NCI-H187 treated with DMSO at 0.1 percent for 48 hours (cell line): ENCODE measurements at places on chromosomes 2 and 18.

DNA sequence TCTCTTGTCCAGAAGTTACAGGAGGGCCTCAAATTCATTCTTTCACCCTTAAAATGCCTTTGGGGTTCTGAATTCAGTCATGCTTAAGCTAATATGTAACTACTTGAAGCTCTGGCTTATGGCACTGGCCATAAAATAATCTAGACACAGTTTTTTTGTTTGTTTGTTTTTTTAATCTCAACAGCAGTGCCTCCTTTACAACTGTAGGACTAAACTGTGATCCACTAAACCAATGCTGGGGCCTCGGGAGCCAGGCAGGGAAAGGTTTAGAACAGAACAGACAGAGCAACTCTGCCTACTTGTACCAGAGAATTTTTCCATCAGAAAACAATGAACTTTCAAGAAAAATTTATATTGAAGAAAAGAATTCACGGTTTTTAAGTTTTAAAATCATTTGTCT lies 1.7 kb downstream of the STAM2 start:
- no peak for DNase-seq

DNA sequence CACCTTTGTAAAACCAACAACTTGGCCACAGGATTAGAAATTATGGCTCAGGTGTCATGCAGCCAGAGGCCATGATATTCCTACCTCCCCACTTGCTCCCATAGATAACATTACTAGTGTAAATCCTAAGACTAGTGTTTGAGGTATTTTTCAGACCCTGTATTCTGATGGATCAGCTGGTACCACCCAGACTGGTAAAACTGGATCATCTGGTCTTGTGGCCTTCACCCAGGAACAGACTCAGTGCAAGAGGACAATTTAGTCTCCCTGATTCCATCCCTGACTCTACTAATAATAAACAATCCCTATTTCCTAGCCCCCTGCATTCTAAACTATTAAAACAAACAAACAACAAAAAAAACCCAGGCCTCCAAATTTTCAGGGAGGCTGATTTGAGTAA lies 121.0 kb downstream of the ALPK2 start:
- DNase-seq, result no peak

DNA sequence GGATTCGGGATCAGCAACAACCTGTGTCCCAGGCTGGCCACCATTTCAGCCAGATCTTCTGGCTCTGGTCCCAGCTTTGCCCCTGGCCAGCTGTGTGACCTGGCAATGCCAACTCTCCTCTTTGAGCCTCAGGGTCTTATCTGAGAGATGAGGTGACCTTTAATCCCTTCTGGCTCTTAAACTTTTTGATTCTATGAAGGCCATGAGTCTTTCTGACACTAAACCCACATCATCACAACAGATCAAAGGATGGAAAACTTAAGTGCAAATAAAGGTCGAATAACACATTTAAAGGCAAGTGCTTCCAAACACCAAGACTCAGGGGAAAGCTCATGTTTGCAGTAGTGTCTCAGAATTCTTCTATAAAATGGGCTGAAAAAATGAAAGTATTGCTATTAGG lies 491.8 kb upstream of the NRP2 start:
- DNase-seq, result no peak

GRCh38 chr2:49643149-49643548 lies 488.8 kb upstream of the FSHR start:
- no peak for DNase-seq

GRCh38 chr2:44934983-44935728 lies 6.3 kb upstream of the SIX3 start:
- DNase-seq, result no peak

- DNase-seq, result no peak
These were observed 9.7 kb downstream of the E2F6 start for GRCh38 chr2:11456251-11456650.

DNA sequence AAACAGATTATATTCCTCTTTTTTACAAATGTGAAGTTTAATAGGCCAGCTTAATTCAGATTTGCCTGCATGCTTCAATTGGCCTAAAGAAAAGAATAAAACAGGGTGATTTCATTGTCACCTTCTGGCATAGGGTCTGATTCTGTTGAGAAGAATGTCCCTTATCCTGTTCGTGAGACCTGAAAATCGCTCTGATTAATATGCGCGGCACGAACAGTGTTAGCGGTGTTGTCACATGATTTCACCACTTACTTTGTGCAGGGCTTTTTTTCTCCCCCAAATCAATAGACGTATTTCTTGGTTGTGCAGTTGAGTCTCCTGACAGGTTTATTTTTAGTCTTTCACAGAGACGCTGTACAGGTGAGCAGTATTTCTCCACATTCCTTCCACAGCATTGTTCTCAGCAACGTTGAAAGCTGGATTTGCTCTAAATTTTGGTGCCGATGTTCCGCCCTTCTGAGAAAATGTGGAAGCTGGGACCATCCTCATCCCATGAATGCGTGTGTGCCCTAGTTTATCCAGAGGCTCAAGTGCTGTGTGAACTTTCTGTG lies 81.9 kb downstream of the ITGB1BP1 start:
- DNase-seq, result no peak

DNA sequence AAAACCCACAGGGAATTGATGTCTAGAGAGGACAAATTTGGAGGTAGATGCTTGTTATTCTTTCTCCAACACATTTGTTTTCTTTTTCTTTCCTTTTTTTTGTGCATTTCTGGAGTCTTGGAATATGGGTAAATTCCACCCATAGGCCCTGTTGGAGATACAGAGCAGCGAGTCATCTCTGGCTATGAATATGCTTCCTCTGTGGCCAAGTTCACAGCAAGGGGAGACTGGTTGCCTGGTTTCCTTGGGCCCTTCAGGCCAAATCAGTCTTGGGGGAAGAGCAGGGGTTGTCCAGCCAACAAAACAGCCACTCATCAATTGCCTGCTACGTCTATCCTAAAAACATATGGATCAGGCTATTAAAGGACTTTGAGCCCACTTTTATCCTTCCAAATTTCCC lies 27.5 kb downstream of the SP100 start:
- DNase-seq, result no peak

DNA sequence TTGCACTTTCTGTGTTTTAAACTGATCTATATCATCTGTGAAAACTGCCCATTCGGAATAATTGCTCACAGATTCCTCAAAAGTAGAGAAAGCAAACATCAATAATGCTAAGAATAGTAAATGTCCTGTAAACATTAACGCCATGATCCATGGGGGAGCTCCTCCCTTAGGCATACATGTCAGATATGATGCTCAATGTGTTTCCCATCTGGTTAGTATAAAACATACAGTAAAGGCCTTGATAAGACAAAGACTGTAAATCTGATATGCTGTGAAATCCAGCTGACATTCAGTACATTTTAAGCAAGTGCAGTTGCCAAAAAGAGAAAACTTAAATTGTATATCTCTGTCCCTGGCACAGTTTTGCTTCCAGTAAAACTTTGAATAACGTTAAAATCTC lies 2.1 kb downstream of the DSEL start:
- no peak for DNase-seq

GRCh38 chr2:236661061-236661761 lies 91.6 kb downstream of the ACKR3 start:
- no peak for DNase-seq

DNA sequence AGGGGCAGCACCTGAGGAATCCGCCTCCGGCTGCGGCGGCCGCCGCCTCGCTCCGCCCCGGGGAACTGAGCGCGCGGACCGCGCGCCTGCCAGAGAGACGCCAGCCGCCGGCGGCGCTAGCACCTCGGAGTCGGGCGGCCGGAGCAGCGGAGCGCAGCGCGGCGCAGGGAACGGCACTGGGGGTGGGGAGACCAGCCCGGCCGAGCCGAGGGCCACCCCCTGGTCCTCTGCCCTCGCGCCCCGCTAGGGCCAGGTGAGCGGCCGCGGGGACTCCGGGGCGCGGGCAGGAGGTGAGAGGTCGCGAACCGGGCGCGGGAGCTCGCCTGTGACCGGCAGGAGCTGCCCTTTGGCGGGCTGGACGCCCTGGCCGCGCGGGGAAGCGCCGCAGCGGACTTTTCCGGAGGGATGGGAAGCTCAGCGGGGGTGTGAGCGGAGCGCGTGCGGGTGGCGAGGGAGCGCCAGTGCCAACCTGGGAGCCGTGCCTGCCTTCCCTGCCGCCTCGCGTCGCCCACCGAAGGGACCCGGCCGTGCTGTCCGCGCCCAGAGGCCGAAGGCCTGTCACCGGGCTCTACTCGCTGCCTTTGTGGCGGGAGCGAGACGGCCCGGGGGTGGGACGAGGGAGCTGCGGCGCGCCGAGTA lies at the start of gene GREB1L:
Gene GREB1L, plus strand, starts transcription at position 92 of the 639 bp plus-strand sequence. CDS start 141,287 bp downstream, outside the sequence.
- DNase-seq, result no peak

DNA sequence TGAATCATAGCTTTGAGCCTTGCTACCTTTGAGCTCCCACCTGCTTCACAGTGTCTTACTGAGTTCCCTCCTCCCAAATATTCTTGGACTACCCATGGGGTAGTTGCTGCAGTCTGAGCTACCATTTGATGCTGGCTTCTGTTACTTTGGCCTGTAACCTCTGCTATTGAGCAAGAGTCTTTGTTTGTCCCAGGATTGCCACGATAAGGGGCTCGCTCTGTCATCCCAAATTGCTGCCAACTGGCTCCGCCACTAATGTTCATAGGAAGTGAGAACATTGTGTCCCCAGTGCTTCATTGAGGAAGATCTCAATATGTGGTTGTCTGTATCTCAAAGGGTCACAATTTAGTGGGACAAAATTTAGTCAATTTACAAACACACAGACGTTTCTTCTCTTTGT lies 103.8 kb downstream of the TRIM43 start:
- no peak for DNase-seq

GRCh38 chr18:44637210-44638033 lies 43.3 kb upstream of the SETBP1 start:
- DNase-seq, result no peak

DNA sequence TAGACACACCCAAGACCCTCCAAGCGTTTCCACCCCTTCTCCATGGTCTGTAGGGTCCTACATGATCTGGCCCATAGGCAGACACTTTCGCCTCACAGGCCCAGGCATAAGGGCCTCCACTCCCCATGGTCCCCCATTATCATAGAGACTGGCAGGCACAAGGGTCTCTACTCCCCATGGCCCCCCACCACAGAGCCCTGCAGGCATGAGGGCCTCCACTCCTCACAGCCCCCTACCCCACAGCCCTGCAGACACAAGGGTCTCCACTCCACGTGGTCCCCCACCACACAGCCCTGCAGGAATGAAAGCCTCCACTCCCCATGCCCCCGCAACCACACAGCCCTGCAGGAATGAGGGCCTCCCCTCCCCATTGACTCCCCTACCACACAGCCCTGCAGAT lies 159.7 kb upstream of the AGAP1 start:
- DNase-seq, result no peak

DNA sequence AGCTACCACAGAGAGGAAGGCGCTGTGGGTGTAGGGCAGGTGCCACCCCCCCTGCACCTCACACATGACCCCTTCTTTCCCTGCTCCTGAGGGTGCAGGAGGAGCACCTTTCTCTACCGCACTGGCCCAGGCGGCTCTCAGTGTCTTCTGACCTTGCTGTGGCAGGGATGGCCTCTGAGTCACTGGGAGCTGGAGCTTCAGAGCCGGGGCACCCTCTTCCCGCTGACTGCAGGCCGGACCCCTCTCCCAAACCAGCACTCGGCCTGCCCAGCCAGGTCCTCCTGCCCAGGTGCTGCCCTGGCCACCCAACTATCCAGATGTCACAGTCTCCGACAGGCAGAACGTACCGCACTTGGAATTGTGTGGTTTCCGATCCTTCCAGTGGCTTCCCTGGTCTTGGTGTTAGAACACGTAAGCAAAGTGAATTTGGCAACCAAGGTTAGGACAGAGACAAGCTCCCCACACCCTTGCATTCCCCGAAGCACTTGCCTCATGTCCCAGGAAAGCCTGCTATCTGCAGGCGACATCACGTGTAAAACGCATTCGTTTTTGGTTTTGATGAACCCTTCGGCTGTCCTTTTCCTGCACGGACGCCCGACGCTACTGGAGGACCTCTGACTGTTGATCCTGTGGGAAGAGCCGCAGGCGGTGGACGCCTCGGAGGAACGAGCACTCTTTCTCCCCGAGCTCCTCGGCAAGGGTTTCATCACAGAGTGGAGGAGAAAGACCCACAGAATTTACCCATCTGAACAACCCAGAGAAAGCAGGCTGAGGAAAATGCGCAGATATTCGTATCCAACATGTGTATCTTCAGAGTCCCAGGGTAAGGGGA lies 24.7 kb upstream of the KCNG2 start:
- no peak for DNase-seq

GRCh38 chr2:161358838-161359237 lies 50.6 kb downstream of the PSMD14 start:
- DNase-seq, result no peak

DNA sequence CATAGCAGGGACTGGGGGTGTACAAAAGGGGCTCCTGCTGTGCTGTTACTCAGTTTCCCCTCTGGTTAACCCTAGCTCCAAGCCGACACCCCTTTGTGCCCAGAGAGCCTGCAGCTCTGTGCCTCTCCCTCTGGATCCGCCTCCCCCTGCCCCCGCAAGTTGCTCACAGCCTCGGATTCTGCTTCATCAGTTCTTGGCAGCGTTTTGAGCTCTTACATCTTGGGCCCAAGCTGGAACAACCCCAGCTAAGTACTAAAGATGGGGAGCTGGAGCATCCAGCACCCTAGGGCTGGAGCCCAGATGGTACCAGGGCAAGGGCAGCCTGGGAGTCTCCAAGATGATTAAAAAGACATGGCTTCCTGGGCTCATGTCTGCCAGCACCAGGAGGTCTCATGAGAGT lies 40.7 kb downstream of the POMC start:
- DNase-seq, result no peak

DNA sequence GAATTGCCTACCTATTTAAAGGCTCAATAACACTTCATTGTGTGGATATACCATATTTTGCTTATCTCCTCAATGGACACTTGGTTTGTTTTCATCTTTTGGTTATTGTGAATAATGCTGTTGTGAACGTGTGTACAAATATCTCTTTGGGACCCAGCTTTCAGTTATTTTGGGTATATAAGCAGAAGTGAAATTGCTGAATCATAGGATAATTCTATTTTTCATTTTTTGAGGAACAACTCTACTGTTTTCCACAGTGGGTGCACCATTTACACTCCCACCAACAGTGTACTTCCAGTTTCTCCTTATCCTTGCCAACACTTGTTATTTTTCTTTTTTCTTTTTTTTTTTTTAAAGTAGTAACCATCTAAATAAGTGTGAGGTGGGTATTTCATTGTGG lies 29.0 kb downstream of the PTPN4 start:
- no peak for DNase-seq
